ENCODE measurements at places on chromosomes 5 and 9.

- DNase-seq, result no peak
Measured at GRCh38 chr5:133760532-133760931, 148.2 kb upstream of the FSTL4 start.

DNA sequence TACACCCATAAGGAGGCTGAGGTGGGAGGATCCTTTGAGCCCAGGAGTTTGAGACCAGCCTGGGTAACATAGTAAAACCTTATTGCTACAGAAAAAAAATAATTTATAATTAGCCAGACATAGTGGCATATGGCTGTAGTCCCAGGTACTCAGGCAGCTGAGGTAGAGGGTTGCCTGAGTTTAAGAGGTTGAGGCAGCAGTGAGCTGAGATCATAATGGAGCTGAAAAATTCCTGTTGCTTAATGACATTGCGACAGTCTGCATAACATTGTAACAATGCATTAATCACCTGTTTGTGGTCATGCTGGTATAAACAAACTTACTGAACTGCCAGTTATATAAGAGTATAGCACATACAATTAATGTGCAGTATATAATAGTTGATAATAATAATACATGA, 214.2 kb downstream of the TRIM32 start:
- no peak for DNase-seq

- no peak for DNase-seq
Measured at GRCh38 chr5:163502521-163502920, 2.9 kb upstream of the MAT2B start.

- no peak for DNase-seq
Measured at GRCh38 chr9:113012492-113012891, 500 bp upstream of the ZNF883 start.

DNA sequence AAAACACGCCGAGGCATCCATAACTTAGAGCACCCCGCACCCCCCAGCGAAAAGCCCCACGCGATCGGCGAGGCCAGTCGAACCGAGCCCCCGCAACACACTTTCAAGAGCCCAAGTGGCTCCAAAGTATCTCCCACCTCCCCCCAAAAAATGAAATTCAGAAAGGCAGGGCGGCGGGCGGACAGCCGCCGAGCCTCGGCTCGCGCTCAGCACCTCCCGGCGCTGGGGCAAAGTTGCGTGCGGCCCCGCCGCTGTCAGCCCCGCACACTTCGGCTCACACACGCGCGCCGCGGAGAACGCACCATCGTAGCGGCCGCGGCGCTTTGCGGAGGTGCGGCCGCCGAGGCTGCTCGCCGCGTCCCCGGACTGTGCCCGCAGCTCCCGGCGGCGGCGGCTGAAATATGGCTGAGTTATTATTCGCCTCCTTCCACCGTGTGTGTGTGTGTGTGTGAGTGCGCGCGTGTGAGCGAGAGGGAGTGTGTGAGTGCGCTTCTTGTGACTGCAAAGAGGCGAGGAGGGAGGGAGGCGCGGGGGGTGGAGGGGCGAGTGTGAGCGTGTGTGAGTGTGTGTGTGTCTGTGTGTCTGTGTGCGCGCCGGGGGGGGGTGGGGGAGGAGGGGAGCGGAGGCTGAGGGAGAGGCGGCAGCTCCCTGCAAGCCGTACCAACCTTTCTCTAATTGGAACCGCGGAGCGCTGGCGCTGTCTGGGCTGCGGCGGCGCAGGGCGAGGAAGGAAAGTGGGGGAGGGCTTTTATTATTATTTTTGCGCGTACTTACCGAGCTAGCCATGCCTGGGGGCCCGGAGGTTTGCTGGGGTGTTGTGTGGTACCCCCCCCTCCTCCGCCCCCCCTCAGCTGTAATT, 599 bp downstream of the MLLT3 start:
- DNase-seq, result peak; percentile 63

DNA sequence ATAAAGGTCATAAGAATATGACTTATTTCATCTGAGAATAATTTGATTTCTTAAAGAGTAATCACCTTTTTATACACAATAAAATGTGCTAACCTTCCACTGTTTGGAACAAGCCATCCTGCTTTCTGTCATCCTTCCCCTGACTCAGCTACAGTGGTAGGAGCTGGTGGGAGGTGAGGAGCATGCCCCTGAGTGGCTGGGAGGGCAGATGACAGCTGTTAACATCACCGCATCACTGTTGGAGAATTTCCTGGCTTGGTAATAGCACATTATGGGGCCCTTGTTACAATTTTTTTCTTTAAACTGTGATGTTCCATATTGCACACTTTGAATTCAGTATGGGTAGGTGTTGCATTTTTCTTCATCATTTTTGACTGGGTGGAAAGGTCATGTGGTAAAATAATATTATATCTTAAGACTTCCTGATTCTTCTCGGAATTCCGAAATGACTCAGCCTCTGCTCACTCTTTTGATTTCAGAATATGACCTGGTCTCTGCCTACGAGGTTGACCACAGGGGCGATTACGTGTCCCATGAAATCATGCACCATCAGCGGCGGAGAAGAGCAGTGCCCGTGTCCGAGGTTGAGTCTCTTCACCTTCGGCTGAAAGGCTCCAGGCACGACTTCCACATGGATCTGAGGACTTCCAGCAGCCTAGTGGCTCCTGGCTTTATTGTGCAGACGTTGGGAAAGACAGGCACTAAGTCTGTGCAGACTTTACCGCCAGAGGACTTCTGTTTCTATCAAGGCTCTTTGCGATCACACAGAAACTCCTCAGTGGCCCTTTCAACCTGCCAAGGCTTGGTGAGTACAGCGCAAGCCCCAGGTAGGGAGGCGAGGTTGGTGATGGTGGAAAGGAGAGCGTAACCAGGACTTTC, 5.8 kb downstream of the ADAMTS16 start:
- no peak for DNase-seq

DNA sequence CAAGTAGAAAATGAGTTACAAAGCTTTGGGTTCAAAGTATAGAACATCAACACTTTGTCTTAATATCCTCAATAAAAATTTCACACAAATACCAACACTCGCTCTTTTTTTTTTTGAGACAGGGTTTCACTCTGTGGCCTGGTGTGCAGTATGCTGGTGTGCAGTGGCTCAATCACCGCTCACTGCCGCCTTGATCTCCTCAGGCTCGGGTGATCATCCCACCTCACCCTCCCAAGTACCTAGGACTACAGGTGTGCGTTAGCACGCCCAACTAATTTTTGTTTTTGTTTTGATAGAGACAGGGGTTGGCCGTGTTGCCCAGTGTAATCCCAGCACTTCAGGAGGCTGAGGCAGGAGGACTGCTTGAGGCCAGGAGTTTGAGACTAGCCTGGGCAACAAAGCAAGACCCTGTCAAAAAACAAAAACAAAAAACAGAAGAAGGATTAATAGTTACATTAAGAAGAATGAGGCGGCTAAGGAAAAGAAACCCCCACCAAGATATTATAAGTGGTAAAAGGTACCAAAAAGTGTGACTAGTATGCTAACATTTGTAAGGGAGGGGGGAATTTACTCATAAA, 20.3 kb downstream of the FNBP1 start:
- no peak for DNase-seq

- DNase-seq, result no peak
Measured at GRCh38 chr9:22165144-22165543, 156.0 kb upstream of the CDKN2B start.

- no peak for DNase-seq
Measured at GRCh38 chr9:91948597-91949391, 1.2 kb downstream of the ROR2 start.

DNA sequence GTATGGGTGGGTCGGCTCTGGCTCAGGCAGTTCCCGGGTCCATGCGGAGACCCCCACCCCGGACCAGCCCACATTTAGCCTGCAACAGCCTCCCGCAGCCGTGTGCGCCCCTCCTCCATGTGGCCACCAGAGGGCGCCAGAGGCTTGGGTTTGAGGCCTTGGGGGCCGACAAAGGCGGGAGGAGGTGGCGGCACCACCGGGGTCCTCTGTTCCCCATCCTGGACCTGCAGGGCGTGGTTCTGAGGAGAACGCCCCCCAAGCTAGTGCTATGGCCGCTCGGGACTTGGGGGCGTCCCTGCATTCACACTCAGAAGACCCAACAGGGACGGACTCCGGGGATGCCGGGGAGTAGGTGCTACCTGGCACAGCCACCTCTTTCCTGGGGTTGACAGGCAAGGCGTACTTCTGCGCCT, 16.5 kb downstream of the ASS1 start:
- DNase-seq, result peak; percentile 60

GRCh38 chr5:133347039-133347438, 265.3 kb downstream of the FSTL4 start:
- no peak for DNase-seq

GRCh38 chr9:109212768-109213167, 45.7 kb upstream of the FRRS1L start:
- no peak for DNase-seq
